ENCODE measurements at places on chromosomes 11 and 22.

GRCh38 chr11:79637219-79637618 is 196.4 kb upstream of the TENM4 start:
- DNase-seq = no peak

DNA sequence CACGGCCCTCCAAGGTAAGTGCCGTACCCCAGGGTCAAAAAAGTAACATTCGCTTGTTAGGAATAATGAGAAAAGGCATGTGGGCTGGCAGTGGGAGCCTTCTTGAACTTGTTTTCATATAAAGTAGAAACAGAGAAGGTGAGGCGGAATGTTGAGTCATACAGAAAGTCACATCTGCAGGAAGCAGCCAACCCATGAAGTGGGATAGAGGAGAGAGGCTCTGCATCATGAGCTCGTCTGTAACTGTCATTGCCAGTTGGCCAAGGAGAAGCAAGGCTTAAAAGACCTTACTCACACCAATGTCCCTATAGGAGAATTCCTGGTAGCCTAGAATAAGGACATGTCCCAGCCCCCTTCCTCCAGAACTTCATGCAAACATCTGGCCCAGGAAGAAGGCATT is 253.3 kb downstream of the BUD13 start:
- no peak for DNase-seq

- DNase-seq = no peak
Observed at GRCh38 chr11:129881570-129882170, 13.7 kb downstream of the NFRKB start.

GRCh38 chr11:29336727-29337575 is 679.9 kb downstream of the KCNA4 start:
- DNase-seq = no peak

GRCh38 chr11:1197431-1197885 is 25.4 kb upstream of the MUC5B start:
- DNase-seq = peak; percentile 85

GRCh38 chr11:129976328-129976727 is 26.3 kb downstream of the PRDM10 start:
- DNase-seq = no peak

DNA sequence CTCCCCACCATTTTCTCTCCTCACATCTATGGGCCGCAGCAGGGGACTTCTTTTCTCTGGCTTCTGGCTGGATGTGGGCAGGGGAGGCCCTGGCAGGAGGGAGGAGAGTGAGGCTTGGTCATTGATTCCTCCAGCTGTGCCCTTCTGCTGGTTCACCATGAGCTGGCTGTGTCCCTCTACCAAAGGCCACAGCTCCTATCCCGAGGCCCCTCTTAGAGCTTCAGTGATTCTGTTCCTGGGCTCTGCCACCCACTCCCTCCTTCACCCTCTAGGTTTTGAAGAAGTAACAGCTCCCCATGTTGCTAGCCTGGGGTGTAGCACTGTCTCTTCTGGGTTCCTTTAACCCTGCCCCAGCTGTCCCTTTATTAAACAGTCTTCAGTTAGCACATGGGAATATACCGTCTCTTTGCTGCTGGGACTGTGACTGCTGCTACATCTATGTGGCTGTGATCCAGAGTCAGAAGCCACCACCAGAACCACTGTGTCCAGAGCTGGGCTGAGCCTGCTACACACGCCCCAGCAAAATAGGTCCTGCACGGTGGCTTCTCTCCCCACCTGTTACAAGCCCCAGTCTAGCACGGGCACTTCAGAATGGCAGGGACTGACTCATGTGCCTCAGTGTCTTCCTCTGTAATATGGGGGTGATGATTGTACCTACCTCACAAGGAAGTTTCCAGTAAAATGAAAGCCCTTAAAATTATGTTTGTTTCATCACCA is 578 bp upstream of the PARVG start:
- DNase-seq = no peak

GRCh38 chr11:131662993-131663392 is 292.6 kb downstream of the NTM start:
- DNase-seq = no peak

DNA sequence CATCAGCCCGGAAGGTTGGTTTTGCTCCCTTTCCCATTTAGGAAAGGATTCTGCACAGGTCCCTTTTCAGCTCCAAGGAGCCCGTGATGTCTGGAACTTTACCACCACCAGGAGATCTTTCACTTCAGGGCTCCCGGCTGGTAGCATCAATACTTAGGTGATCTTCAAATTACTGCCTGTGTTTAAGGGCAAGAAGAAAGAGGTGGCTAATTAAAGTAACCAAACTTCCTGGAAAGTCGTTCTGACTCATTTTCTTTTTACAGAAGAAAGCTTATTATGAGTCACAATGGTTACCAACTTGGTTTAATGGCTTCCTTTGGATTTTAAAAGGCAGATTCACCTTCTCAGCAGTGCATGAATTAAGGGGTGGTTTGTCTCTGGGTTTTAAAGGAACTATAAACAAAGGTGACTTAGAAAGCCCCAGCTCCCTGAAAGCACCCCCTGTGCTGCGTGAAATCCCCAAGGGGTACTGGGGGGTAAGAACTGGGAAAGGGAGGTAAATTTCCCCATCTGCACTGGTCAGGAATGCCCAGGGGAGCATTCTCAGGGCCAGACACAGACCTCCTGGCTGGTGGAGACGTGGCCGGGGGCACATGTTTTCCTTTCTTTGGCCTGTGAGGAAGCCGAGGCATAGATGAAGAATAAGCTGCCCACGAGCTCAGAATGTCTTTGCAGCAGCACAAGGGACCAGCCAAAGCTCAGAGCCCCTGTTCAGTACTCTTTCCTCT is 8.8 kb downstream of the POU2F3 start:
- DNase-seq = peak; percentile 22

- DNase-seq = no peak
Observed at GRCh38 chr11:16587670-16588069, 150.8 kb upstream of the C11orf58 start.

DNA sequence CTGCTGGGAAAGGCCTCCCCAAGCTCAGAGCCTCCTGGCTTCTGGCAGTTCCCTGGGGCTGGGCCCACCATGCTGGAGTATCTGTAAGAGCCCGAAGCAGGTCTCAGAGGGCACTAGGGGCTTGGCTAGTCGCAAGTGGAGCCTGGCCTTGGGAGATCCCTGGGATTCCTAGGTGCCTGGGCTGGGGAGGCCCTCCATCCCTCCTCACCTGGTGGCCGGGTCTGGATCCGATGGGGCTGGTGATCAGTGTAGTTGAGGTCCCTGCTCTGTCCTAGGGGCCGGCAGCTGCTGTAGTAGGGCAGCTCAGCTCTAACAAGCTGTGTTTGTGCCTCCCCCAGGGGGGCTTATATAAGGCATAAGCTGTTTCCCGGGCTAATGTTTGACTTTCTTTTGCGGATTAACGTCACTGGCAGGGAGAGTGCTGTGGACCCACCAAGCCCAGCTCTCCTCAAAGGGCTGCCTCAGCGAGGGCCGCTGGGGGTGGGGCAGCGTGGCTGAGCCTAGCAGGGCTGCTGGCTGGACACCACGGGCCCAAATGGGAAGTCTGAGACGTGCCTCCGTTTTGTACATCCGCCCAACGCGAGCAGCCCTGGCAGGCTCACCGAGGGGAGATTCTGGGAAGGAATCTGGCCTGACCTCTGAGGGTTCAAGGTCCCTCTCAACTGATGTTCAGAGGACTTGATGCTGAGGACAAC is at the start of gene SLC22A8:
TSS of gene SLC22A8 (minus strand) at position 321 of the 695 bp plus-strand sequence. CDS start 883 bp downstream, outside the sequence.
- no peak for DNase-seq

GRCh38 chr11:24497831-24498230 is 978 bp downstream of the LUZP2 start:
- no peak for DNase-seq

GRCh38 chr11:19279451-19279850 is 38.7 kb upstream of the E2F8 start:
- DNase-seq = no peak

DNA sequence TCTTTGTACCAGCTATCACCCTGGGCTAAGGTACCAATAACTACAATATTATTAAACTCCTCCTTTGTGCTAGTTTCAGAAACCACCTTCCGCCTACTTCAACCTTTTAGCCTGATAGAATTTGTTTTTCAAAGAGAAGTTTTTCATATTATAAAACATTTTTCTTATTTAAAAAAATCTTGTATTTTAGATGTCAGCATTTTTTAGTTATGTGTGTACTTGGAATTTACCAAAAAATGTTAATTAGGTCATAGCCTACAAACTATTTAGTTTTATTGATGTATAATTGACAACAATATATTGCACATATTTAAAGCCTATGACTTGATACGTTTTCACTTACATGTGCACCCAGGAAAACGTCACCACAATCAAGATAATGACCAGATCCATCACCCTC is 1097.6 kb downstream of the JRKL start:
- no peak for DNase-seq

DNA sequence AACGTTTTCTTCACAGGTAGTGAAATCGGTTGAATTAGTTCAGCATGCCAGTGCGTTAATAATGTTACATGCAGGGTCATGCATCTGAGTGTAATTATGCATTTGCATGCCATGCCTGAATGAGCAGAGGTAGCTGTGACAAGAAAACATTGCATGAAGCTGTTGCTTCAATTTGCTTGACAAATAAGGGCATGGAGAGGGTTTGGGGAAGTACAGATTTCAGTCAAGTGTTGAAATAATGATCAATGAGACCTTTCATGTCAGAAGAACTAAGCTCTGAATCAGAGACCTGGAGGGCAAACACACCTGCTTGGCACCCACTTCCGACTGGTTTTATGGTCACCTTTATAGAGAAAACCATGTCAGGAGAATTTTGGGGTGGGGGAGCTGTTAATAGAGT is 221.4 kb downstream of the DBX1 start:
- DNase-seq = no peak

- DNase-seq = peak; percentile 88
Observed at GRCh38 chr22:39574779-39575551, 4.4 kb downstream of the CACNA1I start.

DNA sequence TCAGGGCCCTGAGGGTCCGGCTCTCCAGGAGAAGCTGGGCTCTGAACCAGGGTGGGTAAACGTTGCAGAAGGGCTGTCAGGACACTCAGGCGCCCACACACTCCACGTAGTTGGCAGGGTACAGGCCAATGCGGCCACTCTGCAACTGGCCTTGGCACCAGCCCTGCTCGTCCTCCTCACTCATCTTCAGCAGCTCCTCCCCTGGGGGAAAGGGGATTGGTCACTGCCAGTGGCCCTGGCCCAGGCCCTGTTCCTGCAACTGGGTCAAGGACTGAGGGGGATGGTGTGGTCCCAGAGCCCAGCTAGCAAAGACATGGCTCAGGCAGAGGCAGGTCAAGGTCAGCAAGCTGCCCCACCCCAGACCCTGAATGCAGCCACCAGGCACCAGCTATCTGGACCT is 1.2 kb upstream of the ARFGAP2 start:
- DNase-seq = no peak

DNA sequence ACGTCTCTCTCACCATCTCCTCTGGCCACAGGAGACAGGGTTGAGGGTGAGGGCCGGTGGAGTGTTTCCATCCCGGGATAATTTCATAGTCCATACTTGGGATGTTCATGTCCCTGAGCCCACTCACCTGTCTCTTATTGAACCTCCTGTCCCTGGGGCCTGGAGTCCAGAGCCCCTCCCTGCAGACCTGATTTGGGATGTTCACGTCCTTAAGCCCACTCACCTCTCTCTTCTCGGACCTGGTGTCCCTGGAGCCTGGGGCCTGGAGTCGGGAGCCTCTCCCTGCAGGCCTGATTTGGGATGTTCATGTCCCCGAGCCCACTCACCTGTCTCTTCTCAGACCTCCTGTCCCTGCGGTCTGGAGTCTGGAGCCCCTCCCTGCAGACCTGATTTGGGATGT is 868.2 kb downstream of the BRD1 start:
- DNase-seq = peak; percentile 32

DNA sequence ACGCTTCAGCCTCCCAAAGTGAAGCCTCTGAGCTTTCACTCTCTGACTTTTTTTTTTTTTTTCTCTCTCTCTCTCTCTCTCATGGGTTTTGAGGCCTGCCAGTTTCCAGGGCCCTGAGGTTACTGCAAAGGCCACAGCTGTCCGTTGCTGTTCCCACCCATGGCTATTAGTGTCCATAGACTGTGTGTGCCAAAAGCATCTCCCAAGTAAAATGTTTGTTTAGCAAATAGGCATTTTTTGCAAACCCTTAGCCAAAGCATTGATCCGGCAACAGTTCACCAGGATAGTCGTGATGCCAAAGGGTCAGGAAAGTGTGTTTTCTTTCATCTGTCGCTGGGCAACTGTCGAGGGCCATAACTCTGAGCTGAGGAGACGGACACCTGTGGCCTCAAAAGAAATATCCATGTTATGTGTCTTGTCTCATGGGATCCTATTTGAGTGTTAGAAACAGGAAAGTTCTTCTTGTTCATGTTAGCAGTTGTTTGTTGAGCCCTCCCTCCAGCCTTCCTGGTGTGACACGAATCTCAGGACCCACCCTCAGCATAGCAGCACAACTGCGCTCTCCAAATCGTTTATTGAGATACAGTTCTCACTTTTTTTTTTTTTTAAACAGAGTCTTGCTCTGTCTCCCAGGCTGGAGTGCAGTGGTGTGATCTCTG is 18.4 kb downstream of the FADS2 start:
- DNase-seq = no peak

- no peak for DNase-seq
Observed at GRCh38 chr11:59368238-59369022, 9.7 kb downstream of the OR5AN1 start.

DNA sequence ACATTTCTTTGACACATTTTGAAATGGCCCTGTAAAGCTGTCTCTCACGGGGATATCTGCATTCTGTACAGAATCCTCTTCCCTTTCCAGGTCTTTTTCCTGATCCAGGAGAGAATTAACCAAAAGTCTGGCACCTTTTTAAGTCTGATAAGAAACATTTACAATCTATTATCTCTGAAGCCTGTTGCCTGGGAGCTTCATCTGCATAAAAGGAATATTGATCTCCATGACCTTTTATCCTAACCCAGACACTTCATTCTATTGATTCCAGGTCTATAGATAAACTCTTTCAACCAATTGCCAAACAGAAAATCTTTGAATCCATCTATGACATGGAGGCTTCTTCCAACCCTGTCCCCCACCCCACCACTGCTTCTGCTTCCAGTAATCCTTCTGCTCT is 33.7 kb upstream of the EI24 start:
- no peak for DNase-seq

DNA sequence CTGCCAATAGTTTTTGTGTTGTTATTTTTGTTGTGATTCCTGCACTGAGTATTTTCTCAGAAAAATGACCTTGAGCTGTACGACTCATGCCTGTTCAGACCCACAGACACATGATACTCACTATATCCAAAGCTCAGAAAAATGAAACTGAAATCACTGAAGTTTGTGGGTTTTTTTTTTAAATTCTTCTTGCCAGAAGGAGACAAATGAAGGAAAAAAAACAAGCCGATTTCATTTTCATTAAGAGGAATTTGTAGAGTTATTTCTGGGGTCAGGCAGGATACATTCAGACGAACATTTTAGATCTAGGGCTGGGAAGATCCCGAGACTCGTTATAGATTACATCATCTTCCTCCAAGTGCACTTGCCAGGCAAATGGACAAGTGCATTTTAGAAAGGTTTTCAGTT is 60.4 kb downstream of the BMAL1 start:
- no peak for DNase-seq
